H1 (cell line): ENCODE measurements at places on chromosomes 6 and 20. TPM values are rescaled to one million over a fixed set of nuclear protein-coding genes. Genes with fewer than 3 reads are reported as not detected.
A peak's percentile ranks its signal among the peaks of the same experiment; 100 is the strongest.

The GPX5 gene
- total RNA-seq = not detected in 2 replicates

The MOXD1 gene
- 1.4 and 1.6 TPM in 2 replicates for total RNA-seq

The MYLK4 gene
- 0.13 and 0.17 TPM in 2 replicates for total RNA-seq

The IL17A gene
- total RNA-seq = not detected in 2 replicates

The EFCAB8 gene
- total RNA-seq = 0.20 TPM in 1 of 2 replicates, not detected in the other

DNA sequence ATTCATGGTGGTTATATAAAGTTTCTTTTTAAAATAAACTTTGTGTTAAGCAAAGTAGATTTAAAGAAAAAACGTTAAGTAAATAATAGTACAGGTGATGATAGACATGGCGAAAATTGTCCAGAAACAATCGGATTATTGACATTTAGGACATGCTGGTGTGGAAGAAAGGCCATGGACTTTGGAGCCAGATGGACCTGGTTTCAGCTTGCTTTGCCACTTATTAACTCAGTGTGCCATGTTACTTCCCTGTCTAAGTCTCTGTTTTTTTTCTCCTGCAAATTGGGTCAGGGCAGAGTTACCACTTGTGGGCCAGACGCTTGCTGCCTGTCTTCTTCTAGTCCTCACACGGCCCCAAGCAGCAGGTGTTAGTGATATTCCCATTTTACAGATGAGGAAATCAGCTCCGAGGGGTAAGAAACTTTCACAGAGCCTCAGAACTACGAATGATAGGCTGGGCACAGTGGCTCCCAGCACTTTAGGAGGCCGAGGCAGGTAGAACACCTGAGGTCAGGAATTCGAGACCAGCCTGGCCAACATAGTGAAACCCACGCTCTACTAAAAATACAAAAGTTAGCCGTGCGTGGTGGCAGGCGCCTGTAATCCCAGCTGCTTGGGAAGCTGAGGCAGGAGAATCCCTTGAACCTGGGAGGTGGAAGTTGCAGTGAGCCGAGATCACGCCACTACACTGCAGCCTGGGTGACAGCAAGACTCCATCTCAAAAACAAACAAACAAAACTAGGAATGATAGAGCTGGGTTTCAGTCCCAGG lies 12.4 kb downstream of the KIF3B start:
- H3K27ac ChIP-seq = no peak overlapping the region
- H3K27me3 ChIP-seq = no peaks in the 10 kb centered on the region
- DNase-seq = no peak
- H3K4me1 ChIP-seq = no peaks in the 10 kb centered on the region

DNA sequence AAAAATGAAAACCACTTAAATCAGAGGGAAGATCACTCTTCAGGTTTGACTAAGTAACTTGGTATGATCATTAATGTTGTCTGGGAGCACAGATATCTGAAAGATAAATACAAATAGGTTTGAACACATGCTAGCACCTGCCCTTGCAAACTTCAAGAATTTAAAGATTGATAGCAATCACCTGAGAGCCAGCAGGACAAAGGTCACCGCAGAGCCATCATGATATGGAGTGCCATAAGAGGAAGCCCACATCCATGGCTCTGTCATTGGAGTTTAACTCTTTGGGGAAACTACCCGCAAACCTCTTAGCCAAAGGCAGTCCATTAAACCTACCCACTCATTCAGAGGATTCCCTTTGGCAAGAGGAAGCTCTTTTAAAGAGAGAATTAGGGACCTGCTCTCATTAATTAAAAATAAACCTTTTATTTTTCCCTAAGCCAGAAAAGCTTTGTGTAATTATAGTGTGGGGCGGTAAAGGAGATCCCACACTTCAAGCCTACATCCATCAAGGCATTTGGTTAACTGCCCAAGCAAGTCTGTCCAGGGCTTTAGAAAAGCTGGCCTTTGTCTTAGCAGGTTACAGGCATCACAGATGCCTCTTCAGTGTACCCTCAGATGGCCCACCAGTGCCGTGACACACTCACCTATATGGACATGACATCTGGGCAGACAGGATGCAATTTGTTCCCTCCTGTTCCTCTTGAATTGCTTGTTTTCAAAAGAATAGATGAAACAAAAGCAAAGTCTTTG lies 73.0 kb downstream of the SASH1 start:
- H3K27ac ChIP-seq = no peak overlapping the region
- H3K27me3 ChIP-seq = no peaks in the 10 kb centered on the region
- DNase-seq = no peak
- H3K36me3 ChIP-seq = no peaks in the 10 kb centered on the region
- no peak overlapping the region for H3K4me3 ChIP-seq
- H3K4me1 ChIP-seq = no peaks in the 10 kb centered on the region; the same call in 1 of the 2 replicates

DNA sequence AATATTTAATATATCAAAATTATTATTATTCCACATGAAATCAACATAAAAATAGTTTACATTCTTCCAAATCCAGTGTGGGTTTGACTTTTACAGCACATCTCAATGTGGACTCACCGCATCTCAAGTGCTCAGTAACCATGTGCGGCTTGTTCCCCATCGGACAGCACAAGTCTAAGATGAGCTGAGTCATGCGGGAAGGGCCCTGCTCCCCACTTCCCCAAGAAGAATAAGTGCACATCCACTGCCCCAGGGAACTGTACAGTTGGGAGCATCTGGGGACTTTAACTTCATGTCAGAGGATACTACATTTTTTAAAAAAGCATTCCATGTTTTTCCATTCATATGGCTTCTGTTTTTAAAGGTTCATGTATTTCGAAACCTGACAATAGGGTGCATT lies 325.6 kb downstream of the BTBD3 start:
- no peak overlapping the region for H3K27ac ChIP-seq
- no peak for DNase-seq

GRCh38 chr6:157885876-157886275 lies 62.8 kb downstream of the SNX9 start:
- no peak overlapping the region for H3K4me3 ChIP-seq
- H3K36me3 ChIP-seq = peaks cover 6% of the 10 kb centered on the region
- no peaks in the 10 kb centered on the region for H3K4me1 ChIP-seq
- H3K27me3 ChIP-seq = no peaks in the 10 kb centered on the region
- DNase-seq = no peak
- H3K27ac ChIP-seq = no peak overlapping the region

DNA sequence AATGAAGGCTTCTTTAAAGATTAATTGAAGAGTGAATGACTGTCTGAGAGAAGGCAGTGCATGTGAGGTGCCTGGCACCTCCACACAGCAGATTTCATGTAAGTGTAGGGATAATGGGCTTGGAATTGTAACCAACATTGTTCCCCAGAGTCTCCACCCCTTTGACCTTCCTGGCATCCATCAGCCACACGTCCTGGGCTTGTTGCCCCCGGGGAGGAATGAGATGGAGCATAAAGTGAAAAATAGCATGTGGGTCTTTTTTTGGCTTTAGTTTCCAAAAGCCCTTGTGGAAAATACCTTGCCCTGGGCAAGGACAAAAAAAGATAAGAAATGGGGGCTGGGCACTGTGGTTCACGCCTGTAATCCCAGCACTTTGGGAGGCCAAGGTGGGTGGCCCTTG lies 242.2 kb upstream of the ECI2 start:
- H3K4me1 ChIP-seq = no peaks in the 10 kb centered on the region
- no peak overlapping the region for H3K4me3 ChIP-seq
- H3K36me3 ChIP-seq = no peaks in the 10 kb centered on the region
- no peaks in the 10 kb centered on the region for H3K27me3 ChIP-seq
- DNase-seq = no peak
- no peak overlapping the region for H3K27ac ChIP-seq

GRCh38 chr20:32019563-32020463 lies 9.6 kb downstream of the CCM2L start:
- H3K36me3 ChIP-seq = no peaks in the 10 kb centered on the region
- peaks cover 8% of the 10 kb centered on the region for H3K27me3 ChIP-seq
- H3K4me3 ChIP-seq = peak overlapping the region; percentile 58
- peaks cover 2% of the 10 kb centered on the region; the same call in 1 of the 2 replicates for H3K4me1 ChIP-seq

- no peaks in the 10 kb centered on the region for H3K36me3 ChIP-seq
- H3K4me1 ChIP-seq = peaks cover 3% of the 10 kb centered on the region; the same call in 1 of the 2 replicates
- H3K27ac ChIP-seq = no peak overlapping the region
- H3K27me3 ChIP-seq = peaks cover 9% of the 10 kb centered on the region; the same call in 1 of the 2 replicates
Observed at GRCh38 chr20:760751-761417, 7.4 kb downstream of the SLC52A3 start.

GRCh38 chr6:25014791-25015560 lies 79.2 kb upstream of the RIPOR2 start:
- H3K4me1 ChIP-seq = peaks cover 10% of the 10 kb centered on the region
- no peak overlapping the region for H3K4me3 ChIP-seq
- no peak overlapping the region for H3K27ac ChIP-seq
- no peak for DNase-seq

- H3K4me1 ChIP-seq = no peaks in the 10 kb centered on the region
- no peaks in the 10 kb centered on the region for H3K36me3 ChIP-seq
- no peak overlapping the region for H3K27ac ChIP-seq
- no peak overlapping the region for H3K4me3 ChIP-seq
Observed at GRCh38 chr20:59776626-59777330, 156.7 kb downstream of the SYCP2 start.

DNA sequence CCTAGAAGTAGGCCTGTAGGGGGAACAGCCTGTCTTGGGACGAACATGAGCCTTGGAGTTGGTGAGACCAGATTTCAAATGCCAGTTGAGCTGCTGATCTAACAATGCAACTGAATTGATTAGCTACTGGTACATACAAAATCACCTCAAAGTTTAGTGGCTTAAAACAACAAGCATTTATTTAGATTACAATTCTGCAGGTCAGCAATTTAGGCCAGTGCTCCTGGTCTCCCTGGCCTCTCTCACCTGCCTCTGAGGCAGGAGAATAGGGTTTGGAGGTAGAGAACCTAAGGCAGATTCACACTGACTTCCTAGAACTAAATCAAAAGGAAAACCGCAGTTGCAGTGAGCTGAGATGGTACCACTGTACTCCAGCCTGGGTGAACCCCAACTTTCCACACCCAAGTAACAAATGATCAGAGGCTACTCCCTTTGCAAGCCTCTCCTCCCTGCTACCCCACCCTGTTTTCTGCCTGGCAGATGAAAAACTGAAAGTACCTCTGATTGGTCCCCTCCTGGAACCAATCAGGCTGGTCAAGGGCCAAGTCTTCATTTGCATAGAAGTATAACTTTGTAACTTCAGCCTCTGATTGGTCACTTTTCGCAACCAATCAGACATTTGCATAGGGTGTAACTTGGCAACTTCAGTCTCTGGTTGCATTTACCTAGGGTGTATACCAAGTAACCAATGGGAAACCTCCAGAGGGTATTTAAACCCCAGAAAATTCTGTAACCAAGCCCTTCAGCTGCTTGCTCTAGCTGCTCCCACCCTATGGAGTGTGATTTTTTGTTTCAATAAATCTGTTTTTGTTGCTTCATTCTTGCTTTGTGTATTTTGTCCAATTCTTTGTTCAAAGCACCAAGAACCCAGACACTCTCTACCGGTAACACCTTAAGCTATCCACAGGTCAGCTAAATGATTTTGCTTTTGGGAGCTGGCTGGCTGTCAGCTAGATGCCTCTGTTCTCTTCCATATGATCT lies 8.1 kb upstream of the UBR2 start:
- H3K4me1 ChIP-seq = no peaks in the 10 kb centered on the region
- H3K36me3 ChIP-seq = no peaks in the 10 kb centered on the region
- no peak overlapping the region for H3K4me3 ChIP-seq
- no peak for DNase-seq

DNA sequence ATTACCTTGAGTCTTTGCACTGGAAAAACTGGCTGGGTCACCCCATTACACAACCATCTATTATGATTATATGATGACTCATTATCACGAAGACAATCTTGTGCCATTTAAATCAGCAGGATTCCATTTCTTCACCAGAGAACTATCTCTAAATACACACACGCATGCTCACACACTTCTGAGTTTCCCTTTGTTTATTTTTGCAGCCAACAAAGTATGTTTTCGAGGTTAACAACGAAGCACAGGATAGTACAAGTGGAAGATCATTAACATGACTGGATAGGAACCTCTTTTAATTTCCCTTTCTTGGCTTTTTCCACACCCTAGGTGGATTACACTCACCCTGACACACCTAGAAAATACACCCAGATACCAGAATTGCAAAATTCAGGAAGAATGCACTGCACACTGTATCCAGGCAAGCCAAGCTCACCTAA lies 18.9 kb downstream of the PERP start:
- 0 out of 2 replicates have a peak, but pooled peaks cover 3% of the 10 kb centered on the region for H3K27me3 ChIP-seq
- H3K36me3 ChIP-seq = no peaks in the 10 kb centered on the region; the same call in 1 of the 2 replicates
- no peak for DNase-seq
- H3K4me3 ChIP-seq = no peak overlapping the region
- H3K27ac ChIP-seq = no peak overlapping the region
- H3K4me1 ChIP-seq = peaks cover 12% of the 10 kb centered on the region

DNA sequence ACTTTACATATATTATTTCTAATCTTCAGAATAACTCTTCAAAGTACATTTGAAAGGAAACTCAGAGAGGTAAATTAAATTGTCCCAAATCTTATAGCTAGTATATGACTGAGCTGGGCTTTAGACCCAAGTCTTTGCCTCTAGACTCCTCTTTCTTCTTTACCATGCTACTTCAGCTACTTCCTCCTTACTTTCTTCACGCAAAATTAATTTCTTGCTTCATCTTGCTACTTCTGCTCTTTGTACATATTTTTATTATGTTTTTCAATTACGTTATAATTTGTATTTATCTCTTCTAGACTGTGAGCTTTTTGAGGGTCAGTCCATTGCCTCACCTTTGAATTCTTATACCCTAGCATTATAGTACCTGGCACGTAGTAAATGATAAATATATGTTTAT lies 5.3 kb downstream of the TMEM170B start:
- H3K36me3 ChIP-seq = no peaks in the 10 kb centered on the region
- no peak overlapping the region for H3K4me3 ChIP-seq
- no peak overlapping the region for H3K27ac ChIP-seq
